ENCODE measurements at places on chromosomes 13 and 19. TPM values are rescaled to one million over a fixed set of nuclear protein-coding genes. Genes with fewer than 3 reads are reported as not detected.

ZNF414 gene
- 19.9 TPM for total RNA-seq

PIN1 gene
- total RNA-seq: 77.9 TPM

ZNF578 gene
- total RNA-seq: 16.5 TPM

CEACAM20 gene
- total RNA-seq: not detected
